Ecto neural progenitor cell (in vitro differentiated cells): ENCODE measurements at places on chromosomes 7 and 10.

GRCh38 chr7:7080802-7081201 lies 101.5 kb upstream of the C1GALT1 start:
- no peak for DNase-seq

DNA sequence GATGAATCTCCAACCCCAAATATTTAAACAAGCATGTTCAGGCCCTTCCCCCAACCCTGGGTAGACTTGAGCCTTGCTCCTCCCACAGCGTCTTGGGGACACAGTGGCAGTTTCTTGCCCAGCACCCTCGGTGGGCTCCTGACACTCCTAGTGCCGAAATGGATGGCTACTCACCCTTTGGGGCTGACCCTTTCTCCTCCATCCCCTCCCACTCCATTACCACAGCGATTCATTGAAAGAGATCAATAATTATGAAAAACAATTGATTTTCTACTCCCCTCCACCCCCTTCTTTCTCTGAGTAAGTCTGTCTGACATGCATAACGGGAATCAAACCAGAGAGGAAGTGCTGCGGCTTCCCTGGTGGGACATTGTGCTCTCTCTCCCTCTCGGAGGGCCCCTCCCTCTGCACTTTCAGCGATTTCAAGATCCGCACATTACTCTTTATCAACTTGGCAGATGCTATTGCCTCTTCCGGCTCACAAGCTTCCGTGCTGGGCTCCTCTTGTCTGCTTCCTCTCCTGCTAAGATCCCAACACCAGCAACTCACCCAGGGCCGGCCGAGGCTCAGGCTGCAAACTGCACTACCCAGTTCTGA lies 79.0 kb upstream of the PLXNA4 start:
- no peak for DNase-seq

GRCh38 chr7:133501771-133502170 lies 248.9 kb downstream of the EXOC4 start:
- DNase-seq: no peak

- no peak for DNase-seq
These were observed 89.3 kb downstream of the FANK1 start for GRCh38 chr10:125985557-125986240.

GRCh38 chr10:84543948-84544347 lies 215.6 kb downstream of the CCSER2 start:
- DNase-seq: no peak

DNA sequence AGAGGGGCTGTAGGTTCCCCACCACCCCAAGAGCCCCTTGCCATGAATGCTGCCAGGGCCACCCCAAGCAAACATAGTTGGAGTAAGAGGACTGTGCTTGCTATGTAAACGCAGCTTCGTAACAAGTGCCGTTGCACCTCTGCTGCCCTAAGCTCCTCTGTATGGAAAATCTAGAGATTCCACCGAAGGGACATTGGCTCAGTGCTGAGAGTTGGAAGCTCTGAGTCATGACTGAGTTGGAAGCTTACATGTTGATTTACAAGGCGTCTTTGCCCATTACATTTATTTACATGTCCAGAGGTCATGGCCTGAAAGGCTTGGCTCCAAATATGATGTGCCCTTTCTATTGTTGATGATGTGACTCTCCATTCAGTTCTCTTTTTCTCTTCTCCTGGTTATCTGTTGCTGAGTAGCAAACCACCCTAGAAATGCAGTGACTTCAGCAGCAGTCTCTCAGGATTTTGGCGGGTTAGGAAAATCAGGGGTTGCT lies 233.1 kb upstream of the TCF7L2 start:
- no peak for DNase-seq

DNA sequence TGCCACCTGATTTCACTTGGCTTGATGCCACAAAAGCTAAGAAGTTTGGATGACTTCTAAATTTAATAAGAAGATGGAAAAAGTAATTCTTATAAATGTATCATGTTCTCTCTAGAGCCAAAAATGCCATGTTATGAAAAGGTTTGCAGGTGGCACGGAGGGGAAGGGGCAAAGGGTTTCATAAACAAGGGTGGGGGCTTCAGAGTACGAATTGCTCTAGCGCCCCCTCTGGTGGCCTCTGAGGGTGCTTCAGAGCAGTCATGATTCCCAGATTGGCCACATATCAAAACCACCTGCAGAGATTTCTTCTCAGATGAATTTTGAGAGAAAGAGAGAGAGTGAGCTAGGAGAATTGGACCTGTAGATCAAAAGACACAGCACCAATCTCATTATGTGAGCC lies 208.6 kb upstream of the YAE1 start:
- DNase-seq: peak; percentile 54

GRCh38 chr10:22690614-22691431 lies 23.6 kb downstream of the PIP4K2A start:
- DNase-seq: no peak

GRCh38 chr7:3065724-3066143 lies 22.1 kb upstream of the CARD11 start:
- DNase-seq: peak; percentile 73

DNA sequence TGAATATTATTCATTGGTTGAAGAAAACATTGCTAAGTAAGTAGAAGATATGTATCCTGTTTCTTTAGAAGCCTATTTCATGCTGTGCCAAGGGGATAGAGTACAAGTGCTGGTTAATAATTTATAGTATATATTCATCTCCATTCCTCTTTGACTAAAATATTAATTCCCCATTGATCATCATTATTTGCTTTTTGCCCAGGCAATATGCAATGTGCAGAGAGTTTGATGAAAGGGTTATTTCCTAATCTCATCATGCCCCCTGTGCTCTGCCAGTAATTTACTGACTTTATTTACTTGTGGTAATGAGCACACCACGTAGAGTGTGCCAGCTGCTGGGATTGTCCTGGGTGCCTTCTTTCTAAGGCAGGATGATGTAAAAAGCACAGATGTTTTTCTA lies 180.9 kb downstream of the REEP3 start:
- no peak for DNase-seq

GRCh38 chr10:13371897-13372470 lies 23.9 kb upstream of the SEPHS1 start:
- DNase-seq: peak; percentile 80

- DNase-seq: no peak
These were observed 765.5 kb upstream of the SORCS1 start for GRCh38 chr10:107930037-107930436.

DNA sequence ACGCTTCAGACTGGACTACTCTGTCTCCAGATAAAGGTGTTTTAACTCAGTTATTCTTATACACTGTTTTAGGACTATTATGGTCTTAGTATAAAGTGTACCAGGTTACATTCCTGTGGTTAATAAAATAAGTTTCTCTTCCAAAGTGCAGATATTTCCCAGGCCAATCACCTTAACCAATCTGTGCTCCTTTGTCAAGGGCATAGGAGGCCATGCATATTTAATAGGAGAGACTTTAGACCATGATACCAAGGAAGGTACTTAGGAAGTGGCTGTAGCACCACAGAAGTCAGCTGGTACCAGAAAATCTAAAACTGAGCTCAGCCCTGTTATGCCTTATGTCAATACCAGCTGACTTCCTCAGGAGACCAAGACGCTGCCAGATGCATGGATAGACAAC lies 226.5 kb upstream of the TMEM72 start:
- no peak for DNase-seq

DNA sequence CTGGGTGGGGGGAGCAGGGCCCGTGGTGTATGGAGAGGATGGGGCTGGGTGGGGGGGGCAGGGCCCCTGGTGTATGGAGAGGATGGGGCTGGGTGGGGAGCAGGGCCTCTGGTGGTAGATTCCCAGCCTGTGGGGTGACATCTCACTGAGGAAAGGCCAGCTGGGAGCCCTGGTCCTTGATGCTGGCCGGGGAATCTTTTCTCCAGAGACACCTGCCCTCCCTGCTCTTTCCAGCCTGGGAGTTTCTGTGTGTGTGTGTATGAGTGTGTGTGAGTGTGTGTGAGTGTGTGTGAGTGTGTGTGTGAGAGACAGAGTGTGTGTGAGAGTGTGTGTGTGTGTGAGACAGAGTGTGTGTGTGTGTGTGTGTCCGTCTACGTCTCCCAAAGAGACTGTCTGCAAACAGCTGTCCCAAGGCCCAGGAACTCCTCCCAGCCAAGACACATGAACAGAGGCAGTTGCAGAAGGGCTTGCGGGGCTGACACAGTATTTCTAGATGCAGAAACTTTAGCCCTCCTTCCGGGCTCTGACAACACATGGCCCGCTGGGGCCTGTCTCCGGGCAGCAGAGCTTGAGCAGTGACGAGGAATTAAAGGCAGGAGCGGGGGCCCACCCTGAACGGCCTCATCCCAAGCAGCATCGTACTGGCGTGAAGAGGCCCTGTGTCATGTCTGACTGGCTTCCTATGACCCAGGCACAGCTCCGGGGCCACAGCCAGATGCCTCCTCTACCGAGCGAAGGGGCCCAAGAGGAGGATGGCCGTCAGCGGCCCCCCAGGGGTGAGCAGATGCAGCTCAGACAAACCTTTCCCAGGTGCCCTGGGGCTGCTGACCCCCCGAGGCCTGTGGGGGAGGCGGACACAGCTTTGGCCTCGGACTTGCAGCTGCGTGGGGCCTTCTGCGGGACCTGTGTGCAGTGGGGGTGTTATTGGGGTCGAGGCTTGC lies 24.3 kb downstream of the FAM20C start:
- DNase-seq: no peak

GRCh38 chr7:26291699-26292538 lies at the start of gene SNX10:
Gene SNX10, plus strand, starts transcription at chr7:26291862. Its CDS starts 54,581 bp downstream, at chr7:26346443.
- DNase-seq: peak; percentile 78

GRCh38 chr10:1114315-1114714 lies 58.1 kb downstream of the WDR37 start:
- no peak for DNase-seq

DNA sequence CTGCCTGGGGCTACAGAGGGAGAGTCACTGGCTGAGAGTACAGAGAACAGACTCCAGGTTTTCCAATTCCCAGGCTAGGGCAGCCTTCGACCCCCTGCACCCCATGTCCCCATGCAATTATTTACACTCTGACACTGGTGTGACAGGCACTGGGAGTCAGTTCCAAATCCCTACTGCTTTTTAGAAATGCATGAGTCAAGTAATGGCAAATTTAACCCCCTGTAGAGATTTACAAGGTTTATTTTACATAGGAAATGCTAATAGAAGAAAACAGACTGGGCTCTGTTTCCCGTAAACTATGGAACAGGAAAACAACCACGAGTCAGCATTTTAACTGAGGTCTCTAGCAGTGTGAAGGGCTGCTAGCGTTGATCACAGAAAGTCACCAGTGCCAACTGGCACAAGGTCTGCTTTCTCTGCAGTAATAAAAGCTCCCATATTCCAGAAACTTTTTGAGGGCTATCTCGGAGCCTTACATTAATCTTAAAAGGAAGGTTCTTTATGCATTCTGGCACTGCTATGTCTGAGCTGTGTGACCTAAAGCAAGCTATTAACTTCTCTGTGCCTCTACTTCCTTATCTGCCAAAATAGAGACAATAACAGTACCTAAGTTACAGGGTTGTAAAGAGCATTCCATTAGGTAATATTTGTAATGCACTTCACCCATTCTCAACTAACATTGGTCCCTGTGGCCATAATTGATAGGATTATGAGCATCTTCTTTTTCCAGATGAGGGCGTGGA lies 28.2 kb downstream of the NOD1 start:
- no peak for DNase-seq

DNA sequence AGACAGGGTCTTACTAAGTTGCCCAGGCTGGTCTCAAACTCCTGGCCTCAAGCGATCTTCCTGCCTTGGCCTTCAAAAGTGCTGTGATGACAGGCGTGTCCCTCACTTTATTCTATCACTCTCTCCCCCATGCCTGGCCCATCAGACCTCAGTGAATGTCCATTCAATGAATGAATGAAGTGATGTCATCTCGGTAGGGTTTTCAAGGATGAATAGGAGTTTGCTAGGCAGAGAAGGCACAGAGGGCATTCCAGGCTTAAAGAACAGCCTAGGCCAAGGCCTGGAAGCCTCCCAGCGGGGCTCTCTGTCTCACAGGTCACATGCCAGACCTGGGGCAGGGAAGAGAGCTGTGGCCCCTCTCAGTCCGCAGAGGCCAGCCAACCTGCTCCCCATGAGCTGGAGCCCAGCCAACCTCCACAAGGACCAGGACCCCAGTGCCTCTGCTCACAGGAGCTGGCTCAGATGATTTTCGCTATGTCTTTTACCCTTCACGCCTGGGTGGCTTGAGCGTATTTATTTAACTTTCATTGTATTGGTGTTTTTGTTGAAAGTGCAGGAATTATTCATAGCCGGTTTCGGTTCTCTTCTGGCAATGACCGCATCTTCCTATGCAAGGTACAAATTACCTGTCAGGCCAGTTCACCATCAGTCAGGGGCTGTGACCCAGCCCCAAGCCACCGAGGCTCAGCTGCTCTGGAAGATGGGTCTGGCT lies 11.8 kb upstream of the TNRC18 start:
- no peak for DNase-seq

GRCh38 chr10:124296121-124296812 lies 122.5 kb downstream of the OAT start:
- no peak for DNase-seq

DNA sequence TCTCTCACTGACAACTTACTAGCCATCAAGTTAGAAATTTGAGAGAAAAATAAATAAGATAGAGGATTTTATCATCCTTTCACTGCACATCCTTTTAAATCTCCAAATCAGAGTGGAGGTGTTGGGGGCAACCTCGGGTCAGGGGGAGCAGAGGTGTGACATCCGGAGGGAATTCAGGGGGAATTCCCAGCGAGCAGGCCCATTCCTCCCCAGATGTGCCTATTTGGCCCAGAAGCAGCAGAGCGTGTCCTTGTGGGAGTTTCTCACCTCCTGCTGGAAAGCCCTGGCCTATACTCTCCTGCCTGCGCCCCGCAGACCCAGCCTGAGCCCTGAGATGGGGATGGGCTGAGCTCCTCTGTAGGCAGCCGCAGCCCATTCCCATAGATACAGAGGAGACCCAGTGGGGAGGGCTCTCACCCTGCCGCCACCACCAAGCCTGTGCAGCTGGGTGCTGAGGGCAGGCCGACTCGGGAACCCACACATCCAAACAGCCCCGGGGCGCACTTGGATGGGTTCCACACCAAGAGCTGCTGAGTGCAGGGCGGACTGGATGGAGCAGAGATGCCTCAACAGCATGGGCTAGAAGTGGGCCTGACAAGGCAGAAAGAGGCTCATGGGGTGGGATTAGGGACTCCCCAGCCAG lies 124.5 kb downstream of the CXCL12 start:
- no peak for DNase-seq
